ENCODE measurements at places on chromosomes 1 and 21. TPM values are rescaled to one million over a fixed set of nuclear protein-coding genes. Genes with fewer than 3 reads are reported as not detected.

Gene POU3F1
- 0.19 TPM for total RNA-seq

Gene LRRC53
- not detected for total RNA-seq

Gene OLIG2
- total RNA-seq = not detected

Gene LENEP
- 3.2 TPM for total RNA-seq

Gene LRRC71
- not detected for total RNA-seq

Gene RXFP4
- total RNA-seq = not detected

Gene OPTC
- total RNA-seq = not detected

Gene HTR6
- not detected for total RNA-seq

Gene TNFRSF8
- total RNA-seq = not detected

Gene TTC34
- 2.1 TPM for total RNA-seq

Gene OR13G1
- total RNA-seq = not detected
